ENCODE measurements at places on chromosomes 13 and 19.
A peak's percentile ranks its signal among the peaks of the same experiment; 100 is the strongest.

- no peak for DNase-seq
These were observed 33.6 kb upstream of the NANOS3 start for GRCh38 chr19:13843104-13843921.

- no peak for DNase-seq
These were observed 126.2 kb downstream of the LMO7 start for GRCh38 chr13:75762076-75762937.

GRCh38 chr13:99320693-99321481 is 13.7 kb upstream of the GPR183 start:
- peak; percentile 79 for DNase-seq

DNA sequence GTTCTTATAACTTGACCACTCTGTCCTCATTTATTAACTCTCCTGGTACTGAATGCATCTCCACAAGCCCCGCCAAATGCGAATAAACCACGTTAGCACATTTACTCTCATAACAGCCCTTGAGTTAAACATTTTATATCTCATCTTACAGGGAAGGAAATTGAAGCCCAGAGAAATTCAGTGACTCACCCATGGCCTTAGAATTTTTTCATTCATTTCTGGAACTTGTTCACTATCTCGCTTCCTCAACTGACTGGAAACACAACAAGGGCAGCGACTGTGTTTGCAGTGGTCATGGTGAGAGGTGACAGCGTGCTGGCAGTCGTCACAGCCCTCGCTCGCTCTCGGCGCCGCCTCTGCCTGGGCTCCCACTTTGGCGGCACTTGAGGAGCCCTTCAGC is 39.5 kb downstream of the SERP2 start:
- no peak for DNase-seq

- no peak for DNase-seq
These were observed 185.4 kb downstream of the COL4A1 start for GRCh38 chr13:110121422-110122083.

DNA sequence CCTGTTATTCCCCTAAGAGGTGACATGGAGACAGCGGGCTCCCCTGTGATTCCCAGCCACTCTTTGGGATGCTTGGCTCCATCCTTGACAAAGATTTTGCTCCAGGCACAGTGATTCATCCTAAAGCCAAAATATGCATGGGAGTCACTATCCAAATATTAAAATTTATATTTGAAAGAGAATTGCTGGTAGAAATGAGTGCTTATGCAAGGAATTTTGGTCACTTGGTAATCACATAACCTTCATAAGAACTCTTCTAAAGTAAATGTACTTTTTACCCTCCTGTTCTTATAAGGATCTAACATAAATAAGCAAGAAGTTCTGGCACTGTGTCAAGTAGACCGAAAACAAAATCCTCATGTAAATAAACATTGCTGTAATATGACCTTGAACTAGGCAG is 385.8 kb downstream of the ITGBL1 start:
- DNase-seq = peak; percentile 13

Data from fibroblast of the conjunctiva (primary cell).